SW 1271 (cell line): ENCODE measurements at places on chromosomes 11 and 22.

GRCh38 chr11:68524213-68524612 lies 63.7 kb downstream of the PPP6R3 start:
- no peak for DNase-seq

- no peak for DNase-seq
Observed at GRCh38 chr22:28882545-28882877, 861 bp upstream of the ZNRF3 start.

DNA sequence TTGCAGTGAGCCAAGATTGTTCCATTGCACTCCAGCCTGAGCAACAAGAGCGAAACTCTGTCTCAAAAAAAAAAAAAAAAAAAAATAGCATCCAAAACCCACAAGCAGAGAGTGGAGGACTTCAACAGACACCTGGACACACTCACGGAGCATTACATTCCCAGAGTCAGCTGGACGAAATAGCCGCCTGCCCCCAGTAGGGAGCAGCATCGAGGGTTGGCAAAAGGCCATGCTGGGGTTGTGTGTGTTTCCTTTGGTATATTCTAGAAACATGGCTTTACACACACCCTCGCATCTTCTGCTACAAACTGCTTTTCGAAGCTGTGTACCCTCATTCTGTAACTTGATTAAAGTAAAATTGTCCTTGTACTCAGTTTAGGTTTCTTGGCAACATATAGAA lies 5.3 kb downstream of the ADA2 start:
- no peak for DNase-seq

DNA sequence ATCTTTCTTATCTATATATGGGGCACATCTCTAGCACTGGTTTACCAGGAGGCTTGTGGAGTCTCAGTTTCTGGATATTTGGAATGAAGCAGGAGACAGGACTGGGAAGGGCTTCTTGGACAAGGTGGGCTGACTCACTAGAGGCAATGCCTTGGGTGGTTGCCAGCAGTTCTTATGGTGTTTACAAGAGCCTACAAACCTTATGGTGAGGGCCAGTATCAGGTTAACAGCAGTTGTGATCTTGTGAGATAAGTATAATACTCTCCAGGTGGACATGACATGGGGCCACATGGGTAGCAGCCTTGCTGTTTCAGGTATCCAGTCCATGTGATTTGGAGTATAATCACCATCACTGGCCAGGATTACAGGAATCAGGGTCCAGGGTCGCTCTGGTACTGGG lies 10.2 kb downstream of the FUT4 start:
- DNase-seq: no peak

DNA sequence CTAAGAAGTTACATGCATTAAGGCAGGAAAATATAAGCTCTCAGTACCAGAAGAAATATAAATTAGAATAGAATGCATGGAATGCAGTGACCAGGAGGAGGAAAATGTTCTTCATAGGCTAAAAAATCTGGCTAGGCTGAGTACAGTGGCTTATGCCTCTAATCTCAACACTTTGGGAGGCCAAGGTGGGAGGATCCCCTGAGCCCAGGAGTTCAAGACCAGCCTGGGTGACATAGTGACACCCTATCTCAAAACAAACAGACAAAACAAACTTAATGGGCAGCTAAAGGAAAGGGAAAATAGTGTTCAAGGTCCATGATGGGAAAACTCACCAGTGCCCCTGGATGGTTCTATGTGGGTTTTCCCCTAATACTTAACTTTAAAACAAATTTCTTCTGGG lies 78.3 kb upstream of the RASSF10 start:
- no peak for DNase-seq

GRCh38 chr22:41535244-41535643 lies 9.0 kb downstream of the POLR3H start:
- DNase-seq: no peak

DNA sequence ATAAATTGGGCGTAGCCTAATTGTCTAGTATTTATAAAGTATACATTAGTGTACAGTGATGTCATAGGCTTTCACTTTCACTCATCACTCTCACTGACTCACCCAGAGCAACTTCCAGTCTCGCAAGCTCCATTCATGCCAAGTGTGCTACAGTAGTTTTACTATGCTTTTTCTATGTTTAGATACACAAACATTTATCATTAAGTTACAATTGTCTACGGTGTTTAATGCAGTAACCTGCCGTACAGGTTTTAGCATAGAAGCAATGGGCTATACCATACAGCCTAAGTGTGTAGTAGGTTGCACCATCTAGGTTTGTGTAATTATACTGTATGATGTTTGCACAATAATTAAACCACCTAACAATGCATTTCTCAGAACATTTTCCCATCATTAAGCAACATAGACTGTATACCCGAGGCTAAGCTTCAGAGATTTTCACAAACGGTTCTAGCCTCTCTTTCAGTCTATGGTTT lies 17.5 kb downstream of the OR9G1 start:
- no peak for DNase-seq

DNA sequence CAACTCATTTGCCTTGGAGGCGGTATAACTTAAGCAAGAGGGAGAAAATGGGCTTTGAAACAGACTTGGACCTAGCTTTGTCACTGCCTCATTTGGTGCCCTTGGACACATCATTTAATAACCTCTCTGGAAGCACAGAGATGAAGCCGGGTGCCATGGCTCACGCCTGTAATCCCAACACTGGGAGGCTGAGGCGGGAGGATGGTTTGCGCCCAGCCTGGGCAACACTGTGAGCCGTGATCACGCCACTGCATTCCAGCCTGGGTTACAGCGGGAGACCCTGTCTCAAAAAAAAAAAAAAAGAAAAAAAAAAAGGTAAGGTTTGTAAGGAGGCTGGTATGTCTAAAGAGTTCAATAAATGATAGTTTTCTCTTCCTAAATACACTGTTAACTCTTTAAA lies 806 bp downstream of the COA4 start:
- DNase-seq: no peak

- no peak for DNase-seq
Observed at GRCh38 chr11:2122222-2122906, 16.8 kb downstream of the IGF2 start.
